Kidney epithelial cell (primary cell): ENCODE measurements at places on chromosomes 7 and 10.

GRCh38 chr7:159017741-159018140 is 126.9 kb downstream of the VIPR2 start:
- no peak for DNase-seq

DNA sequence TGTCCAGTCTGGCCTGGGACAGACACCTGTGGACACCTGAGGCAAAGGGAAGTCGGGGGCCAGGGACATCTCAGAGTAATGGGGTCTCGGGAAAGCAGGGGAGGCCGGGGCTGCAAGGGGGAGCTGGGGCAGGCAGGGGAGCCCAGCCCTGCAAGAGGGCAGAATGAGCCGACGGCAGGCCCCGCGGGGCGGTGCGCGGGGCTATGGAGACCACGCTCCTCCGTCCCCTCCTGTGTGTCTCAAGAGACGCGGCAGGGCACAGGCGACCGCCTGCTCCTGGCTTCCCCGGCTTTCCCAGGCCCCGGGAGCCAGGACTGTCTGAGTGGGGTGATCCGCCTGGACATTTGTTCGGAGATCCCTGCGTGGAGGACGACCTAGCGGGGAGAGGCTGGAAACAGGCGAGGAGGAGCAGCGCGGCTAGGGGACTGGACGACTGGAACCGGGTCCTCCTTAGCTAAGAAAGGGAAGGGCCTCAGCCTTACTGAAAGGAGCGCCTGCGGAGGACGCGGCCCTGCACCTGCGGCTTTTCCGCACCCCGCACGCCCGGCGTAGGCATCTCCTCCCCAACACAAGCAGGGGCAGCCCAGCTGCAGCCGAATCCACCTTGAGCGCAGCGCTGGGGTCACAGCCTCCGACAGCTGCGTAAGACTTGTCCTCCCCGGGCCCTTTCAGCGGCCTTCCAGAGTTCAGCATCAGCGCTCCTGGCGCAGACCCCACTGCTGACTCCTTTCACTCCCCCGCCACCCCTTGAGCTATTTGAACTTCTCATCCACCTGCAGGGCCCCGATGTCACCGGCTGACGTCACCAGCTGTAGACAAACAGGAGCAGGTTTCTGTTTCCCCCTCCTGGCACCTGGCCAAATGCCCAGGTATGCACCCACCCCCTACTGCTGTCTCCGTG is 176.4 kb downstream of the ZNF248 start:
- DNase-seq, result no peak

DNA sequence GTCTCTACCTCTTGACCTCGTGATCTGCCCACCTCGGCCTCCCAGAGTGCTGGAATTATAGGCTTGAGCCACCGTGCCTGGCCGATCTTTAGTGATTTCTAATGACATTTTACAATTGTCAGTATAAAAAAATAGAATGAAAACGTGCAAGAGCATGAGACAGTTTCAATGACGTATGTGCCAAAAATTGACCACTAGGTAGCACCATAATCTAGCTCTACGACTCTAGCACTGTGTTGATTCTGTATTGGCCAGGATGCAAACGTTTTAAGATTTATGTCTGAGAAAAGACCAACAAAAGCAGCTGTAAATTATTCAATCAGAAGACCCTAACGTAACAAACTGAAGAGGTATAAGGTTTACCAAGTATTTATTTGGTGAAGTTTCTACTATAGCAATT is 25.4 kb upstream of the EXOC6 start:
- DNase-seq, result no peak

- no peak for DNase-seq
Measured at GRCh38 chr7:105101864-105102263, 87.9 kb downstream of the KMT2E start.

DNA sequence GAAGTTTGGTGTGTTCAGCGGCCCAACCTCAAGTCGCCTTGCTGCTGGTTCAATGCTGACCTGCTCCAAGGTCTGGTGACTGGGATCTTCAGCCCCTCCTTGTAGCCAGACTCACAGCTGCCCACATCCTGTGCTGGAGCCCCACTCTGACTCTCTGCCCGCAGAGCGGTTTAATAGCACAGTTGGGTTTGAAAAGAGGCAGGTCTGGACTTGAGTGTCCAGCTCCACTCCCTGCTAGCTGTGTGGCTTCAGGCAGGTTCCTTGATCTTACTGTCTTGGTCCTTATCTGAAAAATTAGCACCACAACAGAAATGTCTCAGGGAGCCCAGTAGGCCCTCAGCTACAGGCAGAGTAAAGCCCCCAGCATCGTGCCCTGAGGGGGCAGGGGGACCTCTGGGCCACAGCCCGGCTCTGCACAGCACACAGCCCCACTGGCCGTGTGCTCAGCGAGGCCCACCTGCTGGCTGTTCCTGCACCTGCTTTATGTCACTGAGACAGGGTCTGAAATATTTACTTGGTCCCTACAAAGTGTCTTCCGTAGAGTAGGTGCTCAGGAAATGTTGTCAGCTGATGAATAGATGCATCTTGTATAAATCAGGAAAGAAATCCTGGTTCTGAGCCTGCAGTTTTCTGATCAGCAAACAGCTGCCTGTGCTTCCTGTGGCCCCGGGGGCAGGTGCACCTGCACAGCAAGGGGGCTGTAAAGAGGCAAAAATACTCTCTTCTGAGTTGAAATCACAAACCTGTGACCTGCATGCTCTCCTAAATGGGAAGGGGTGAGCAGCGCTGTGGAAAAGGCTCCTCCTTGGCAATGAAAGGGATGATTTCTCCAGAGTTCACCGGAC is 155.5 kb downstream of the SVIL start:
- no peak for DNase-seq

- DNase-seq, result no peak
Measured at GRCh38 chr7:139773371-139773770, 4.4 kb downstream of the HIPK2 start.

- DNase-seq, result no peak
Measured at GRCh38 chr7:114916261-114916892, 5.5 kb upstream of the MDFIC start.

- DNase-seq, result no peak
Measured at GRCh38 chr7:92292981-92293380, 47.2 kb downstream of the ANKIB1 start.

GRCh38 chr10:58438340-58438871 is 53.2 kb downstream of the TFAM start:
- peak; percentile 83 for DNase-seq

- no peak for DNase-seq
Measured at GRCh38 chr7:39847227-39847626, 102.8 kb upstream of the CDK13 start.

- DNase-seq, result no peak
Measured at GRCh38 chr10:123742751-123743440, 76.7 kb downstream of the GPR26 start.
